ENCODE measurements at places on chromosomes 4 and X. TPM values are rescaled to one million over a fixed set of nuclear protein-coding genes. Genes with fewer than 3 reads are reported as not detected.

DNA sequence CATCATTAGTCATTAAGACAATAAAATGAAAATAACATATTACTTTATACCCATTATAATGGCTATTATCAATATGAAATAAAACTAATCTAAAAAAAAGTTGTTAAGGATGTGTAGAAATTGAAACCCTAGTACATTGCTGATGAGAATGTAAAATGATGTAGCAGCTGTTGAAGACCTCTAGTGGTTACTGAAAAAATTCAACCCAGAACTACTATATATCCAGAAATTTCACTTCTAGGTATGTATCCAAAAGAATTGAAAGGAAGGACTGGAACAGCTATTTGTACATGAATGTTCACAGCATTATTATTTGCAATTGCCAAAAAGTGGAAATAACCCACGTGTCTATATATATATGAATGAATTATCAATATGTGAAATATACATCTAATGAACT, 180.3 kb upstream of the KLHL4 start:
- no peak for ATAC-seq

The SUV39H1 gene
- 30.5 TPM for total RNA-seq

The MAGEA1 gene
- not detected for total RNA-seq

The RAB41 gene
- total RNA-seq: not detected

DNA sequence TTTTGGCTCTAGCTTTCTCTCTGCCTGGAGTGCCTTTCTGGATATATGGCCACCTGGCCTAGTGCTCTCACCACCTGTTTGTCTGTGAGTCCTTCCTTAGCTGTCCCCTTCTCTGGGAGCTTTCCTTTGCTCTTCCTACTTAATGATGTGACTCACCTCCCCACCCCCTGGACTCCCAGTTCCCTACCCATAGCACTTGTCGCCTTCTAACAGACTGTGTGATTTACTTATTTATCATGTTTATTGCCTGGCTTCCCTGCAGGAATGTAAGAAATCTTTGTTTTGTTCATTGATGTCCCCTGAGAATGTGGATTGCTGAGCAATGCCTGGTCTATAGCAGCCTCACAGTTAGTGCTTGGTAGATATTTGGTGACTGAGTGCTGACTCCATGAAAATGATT, 18.9 kb downstream of the ADD1 start:
- ATAC-seq: peak; percentile 12

- ATAC-seq: no peak
Measured at GRCh38 chr4:183022617-183023016, 76.4 kb upstream of the WWC2 start.

The EDA2R gene
- total RNA-seq: 7.0 TPM

- no peak for ATAC-seq
Measured at GRCh38 chr4:26993967-26994366, 133.3 kb downstream of the STIM2 start.

- no peak for ATAC-seq
Measured at GRCh38 chr4:177938226-177938625, 496.0 kb upstream of the AGA start.

Measured in activated T-helper 17 cell treated with anti-CD3 and anti-CD28 coated beads, Interleukin-2, amount 50 U/mL, for 72 hours (primary cell).